Liver (tissue), 10 donors: ENCODE measurements at places on chromosomes 4 and X.

DNA sequence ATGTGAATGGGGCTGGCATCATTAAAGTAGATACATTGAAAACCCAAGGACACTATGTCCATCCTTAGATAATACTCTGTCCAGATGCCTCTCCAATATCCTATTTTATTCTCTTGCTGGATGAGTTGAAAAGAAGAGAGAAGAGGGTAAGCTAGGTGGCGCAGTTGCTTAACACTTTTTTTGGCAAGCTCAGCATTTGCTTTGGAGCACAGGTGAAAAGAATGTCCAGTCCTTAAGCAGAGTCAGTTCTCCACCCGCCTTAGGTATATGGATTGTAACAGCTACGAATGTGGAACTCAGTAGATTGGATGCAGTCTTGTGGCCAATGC is 208.4 kb downstream of the NWD2 start:
- DNase-seq = peak; percentile 40

DNA sequence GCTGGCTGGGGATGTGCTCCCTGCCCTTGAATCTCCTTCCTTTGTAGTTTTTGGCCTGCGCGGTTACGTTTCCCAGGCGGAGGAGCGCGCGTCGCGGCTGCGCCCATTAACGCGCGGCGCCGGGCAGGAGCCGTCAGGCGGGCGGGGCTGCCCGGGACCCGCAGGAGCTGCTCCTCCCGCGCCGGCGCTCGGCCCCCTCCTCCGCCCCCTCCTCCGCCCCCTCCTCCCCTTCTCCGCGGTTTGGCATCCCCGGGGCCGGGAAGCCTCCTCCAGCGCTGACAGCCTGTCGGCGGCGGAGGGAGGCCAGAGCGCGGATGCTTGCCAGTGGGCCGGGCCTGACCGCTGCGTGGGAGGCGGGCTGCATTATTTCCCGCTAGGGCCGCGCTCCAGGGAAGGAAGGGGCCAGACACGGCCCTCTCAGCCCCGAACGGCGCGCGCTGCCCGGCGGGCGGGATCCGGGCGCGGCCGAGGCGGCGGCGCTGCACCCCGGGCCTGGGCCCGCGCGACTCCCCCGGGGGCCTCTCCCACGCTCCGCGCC is at the start of gene DCLK2:
TSS of gene DCLK2 (plus strand) at position 405 of the 538 bp plus-strand sequence. CDS start 583 bp downstream, outside the sequence.
- peak; percentile 38 for DNase-seq

DNA sequence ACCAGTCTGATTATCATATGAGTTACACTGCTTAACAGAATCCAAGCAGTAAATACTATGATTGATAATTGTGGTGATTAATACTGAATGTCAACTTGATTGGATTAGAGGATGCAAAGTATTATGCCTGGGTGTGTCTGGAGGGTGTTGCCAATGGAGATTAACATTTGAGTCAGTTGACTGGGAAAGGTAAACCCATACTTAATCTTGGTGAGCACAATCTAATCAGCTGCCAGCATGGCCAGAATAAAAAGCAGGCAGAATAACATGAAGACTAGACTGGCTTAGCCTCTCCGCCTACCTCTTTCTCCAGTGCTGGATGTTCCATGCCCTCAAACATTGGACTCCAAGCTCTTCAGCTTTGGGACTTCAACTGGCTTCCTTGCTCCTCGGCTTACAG is 961.3 kb downstream of the ADGRL3 start:
- DNase-seq = no peak

DNA sequence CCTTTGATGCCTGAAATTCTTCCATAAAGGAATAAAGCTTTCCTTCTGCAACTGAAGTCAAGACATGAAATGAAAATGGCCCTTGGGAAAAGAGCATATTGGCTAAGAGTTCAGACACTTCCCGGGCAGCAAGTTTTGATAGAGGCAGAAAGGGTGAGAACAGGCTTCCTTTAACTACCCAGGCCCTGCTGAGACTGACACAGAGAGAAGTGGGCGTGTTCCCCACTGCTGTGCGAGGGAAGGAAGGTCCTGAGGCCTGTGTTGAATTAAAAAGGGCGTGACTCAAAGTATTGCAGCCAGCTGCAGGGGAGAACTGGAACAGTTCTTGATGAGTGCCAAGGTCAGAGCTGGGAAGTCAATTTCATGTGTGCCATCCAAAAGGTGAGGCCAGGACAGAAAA is 33.9 kb upstream of the ADGRG2 start:
- no peak for DNase-seq

DNA sequence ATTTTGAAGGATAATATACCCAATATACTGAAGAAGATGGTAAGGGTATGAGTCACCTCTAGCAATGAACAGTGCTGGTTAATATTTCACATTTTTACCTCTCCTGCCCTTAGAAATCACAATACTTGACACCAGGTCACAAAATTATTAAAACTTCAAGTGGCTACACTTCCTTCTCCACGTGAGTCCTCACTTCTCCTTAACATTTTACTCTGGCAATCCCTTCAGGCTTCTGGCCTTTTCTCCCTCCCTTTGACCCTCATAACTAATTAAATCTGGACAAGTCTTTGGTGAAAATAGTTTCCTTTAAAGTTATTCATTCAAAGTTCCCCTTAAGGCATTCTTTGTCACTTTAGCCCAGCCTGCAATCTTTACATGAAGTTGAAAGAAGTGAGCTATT is 190.4 kb downstream of the UNC5C start:
- DNase-seq = no peak
